ENCODE measurements at places on chromosomes 7 and 10. TPM values are rescaled to one million over a fixed set of nuclear protein-coding genes. Genes with fewer than 3 reads are reported as not detected.

Gene GNGT1
- not detected for total RNA-seq

Gene SLC39A12
- total RNA-seq: not detected

Gene CCDC186
- total RNA-seq: 18.8 TPM

Gene CYP2C19
- not detected for total RNA-seq

Gene PRF1
- total RNA-seq: 2.6 TPM

Gene NUTM2A
- total RNA-seq: 2.2 TPM

Gene FANK1
- total RNA-seq: 0.30 TPM

Gene CYP3A5
- not detected for total RNA-seq

Gene TRIM4
- total RNA-seq: 7.1 TPM

Gene CTAGE15
- total RNA-seq: not detected

Gene CAMK1D
- 2.5 TPM for total RNA-seq

Gene CH25H
- 0.30 TPM for total RNA-seq

Gene NKX1-2
- not detected for total RNA-seq

Gene ANKRD30A
- not detected for total RNA-seq

Gene CALHM3
- total RNA-seq: not detected

Gene BRAT1
- total RNA-seq: 13.7 TPM

Gene SKAP2
- total RNA-seq: 5.2 TPM

Gene OR2A5
- total RNA-seq: not detected

Gene TMEM60
- total RNA-seq: 8.2 TPM

Gene TRIM74
- total RNA-seq: not detected

Gene NEUROG3
- not detected for total RNA-seq

Gene SPOCK2
- total RNA-seq: 8.6 TPM

Gene SFMBT2
- 11.0 TPM for total RNA-seq

Gene COA1
- total RNA-seq: 76.5 TPM

Gene FZD8
- total RNA-seq: 6.6 TPM

Gene ZNF736
- 4.1 TPM for total RNA-seq

Gene OPN1SW
- total RNA-seq: not detected

Gene STEAP1
- total RNA-seq: 1.2 TPM

Gene CLRN3
- not detected for total RNA-seq

Gene SFTPA2
- total RNA-seq: not detected

Gene ZNF488
- 0.05 TPM for total RNA-seq

Gene LLCFC1
- not detected for total RNA-seq

Gene SKIDA1
- 2.7 TPM for total RNA-seq

Gene MRLN
- not detected for total RNA-seq

Gene CYP17A1
- total RNA-seq: not detected

Gene CALML3
- not detected for total RNA-seq

Gene METTL27
- 0.44 TPM for total RNA-seq

Gene TMEM140
- total RNA-seq: 23.3 TPM

Gene XRCC2
- 0.60 TPM for total RNA-seq

Gene OR2A1
- not detected for total RNA-seq

Gene PPIF
- 150 TPM for total RNA-seq

Gene SMKR1
- total RNA-seq: not detected

Gene CALN1
- not detected for total RNA-seq

Gene GSTO1
- total RNA-seq: 189 TPM

Gene ANK3
- 179 TPM for total RNA-seq

Gene OR2A7
- 0.16 TPM for total RNA-seq

Gene SLC18A2
- total RNA-seq: 0.05 TPM
